ENCODE measurements at places on chromosomes 7 and 10. TPM values are rescaled to one million over a fixed set of nuclear protein-coding genes. Genes with fewer than 3 reads are reported as not detected.

Gene MSMB
- total RNA-seq = not detected

Gene ETV1
- 14.5 TPM for total RNA-seq

Gene NACAD
- total RNA-seq = 1.0 TPM

Gene NPTX2
- 0.97 TPM for total RNA-seq

Gene EPHA1
- total RNA-seq = not detected

Gene CRYGN
- not detected for total RNA-seq

Gene CYP3A7
- not detected for total RNA-seq

Gene GDF2
- total RNA-seq = not detected

Gene NXPH1
- not detected for total RNA-seq

Gene SPDYE2
- not detected for total RNA-seq

Gene ANKRD7
- 0.25 TPM for total RNA-seq

Gene SCART1
- 2.1 TPM for total RNA-seq

Gene GPC2
- 0.22 TPM for total RNA-seq

Gene RAMP3
- total RNA-seq = not detected

Gene ADGRA1
- not detected for total RNA-seq

Gene SOSTDC1
- total RNA-seq = not detected

Gene OTUD1
- 8.1 TPM for total RNA-seq

All from GM23248 (cell line).